Adrenal gland (tissue), 19 donors: ENCODE measurements at places on chromosomes 2 and 18. TPM values are rescaled to one million over a fixed set of nuclear protein-coding genes. Genes with fewer than 3 reads are reported as not detected.

- H3K27ac ChIP-seq = no peak overlapping the region
- H3K27me3 ChIP-seq = no peaks in the 10 kb centered on the region
- no peaks in the 10 kb centered on the region for H3K36me3 ChIP-seq
- DNase-seq = no peak
These were observed 5.9 kb downstream of the NR4A2 start for GRCh38 chr2:156326526-156327095.

- no peak overlapping the region for H3K27ac ChIP-seq
- no peaks in the 10 kb centered on the region for H3K27me3 ChIP-seq
- no peaks in the 10 kb centered on the region for H3K4me1 ChIP-seq
- H3K36me3 ChIP-seq = no peaks in the 10 kb centered on the region
These were observed 13.1 kb upstream of the TNS1 start for GRCh38 chr2:218015586-218016521.

DNA sequence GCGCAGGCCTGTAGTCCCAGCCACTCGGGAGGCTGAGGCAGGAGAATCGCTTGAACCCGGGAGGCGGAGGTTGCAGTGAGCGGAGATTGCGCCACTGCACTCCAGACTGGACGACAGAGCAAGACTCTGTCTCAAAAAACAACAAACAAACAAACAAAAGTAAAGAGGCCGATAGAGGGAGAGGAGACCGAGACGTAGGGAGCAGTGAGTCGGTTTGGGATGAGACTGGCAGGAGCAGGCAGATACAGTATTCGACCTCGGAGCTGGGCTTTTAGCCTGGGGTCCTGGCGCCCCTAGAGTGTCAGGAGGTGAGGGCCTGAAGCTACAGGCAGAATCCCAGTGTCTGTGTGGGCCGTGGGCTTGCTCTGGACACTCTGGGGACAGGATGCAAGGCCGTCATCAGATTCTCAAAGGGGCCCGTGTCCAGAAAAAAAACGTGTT, 51.2 kb downstream of the SLC4A1AP start:
- H3K4me1 ChIP-seq = peaks cover 5% of the 10 kb centered on the region
- no peaks in the 10 kb centered on the region for H3K27me3 ChIP-seq
- no peak overlapping the region for H3K4me3 ChIP-seq

GRCh38 chr18:73059280-73059679, 191.5 kb upstream of the NETO1 start:
- H3K27me3 ChIP-seq = no peaks in the 10 kb centered on the region
- H3K4me3 ChIP-seq = no peak overlapping the region
- no peak overlapping the region for H3K27ac ChIP-seq
- no peak for DNase-seq
- H3K4me1 ChIP-seq = no peaks in the 10 kb centered on the region
- no peaks in the 10 kb centered on the region for H3K36me3 ChIP-seq

DNA sequence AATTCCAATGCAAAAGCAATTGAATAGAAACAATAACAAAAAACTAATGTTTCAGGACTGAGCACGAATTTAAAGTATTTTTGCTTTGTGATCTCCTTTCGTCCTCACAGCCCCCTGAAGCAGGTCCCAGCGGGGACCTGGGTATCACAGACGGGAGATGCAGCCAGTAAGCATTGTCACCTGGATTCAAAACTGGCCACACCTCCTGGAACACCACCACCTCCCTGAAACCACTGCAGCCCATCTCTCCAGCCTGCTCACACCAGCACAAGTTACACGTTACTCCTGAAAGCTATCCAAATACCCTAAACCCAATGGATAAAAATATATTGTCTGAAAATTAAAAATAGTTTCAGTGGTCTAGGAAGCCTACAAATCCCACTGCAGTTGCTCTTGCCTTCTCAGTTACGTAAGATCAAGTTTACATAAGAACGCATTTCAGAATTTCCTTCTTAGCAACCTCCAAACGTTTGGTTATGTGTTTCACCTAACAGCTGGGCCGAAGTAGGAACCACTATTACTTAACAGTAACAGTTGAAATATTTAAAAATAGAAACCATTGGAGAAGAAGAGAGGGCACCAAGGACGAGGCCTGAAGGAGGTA, 178.0 kb downstream of the HDAC4 start:
- H3K36me3 ChIP-seq = no peaks in the 10 kb centered on the region
- no peak overlapping the region for H3K4me3 ChIP-seq
- peak; percentile 48 for DNase-seq
- H3K27me3 ChIP-seq = no peaks in the 10 kb centered on the region

DNA sequence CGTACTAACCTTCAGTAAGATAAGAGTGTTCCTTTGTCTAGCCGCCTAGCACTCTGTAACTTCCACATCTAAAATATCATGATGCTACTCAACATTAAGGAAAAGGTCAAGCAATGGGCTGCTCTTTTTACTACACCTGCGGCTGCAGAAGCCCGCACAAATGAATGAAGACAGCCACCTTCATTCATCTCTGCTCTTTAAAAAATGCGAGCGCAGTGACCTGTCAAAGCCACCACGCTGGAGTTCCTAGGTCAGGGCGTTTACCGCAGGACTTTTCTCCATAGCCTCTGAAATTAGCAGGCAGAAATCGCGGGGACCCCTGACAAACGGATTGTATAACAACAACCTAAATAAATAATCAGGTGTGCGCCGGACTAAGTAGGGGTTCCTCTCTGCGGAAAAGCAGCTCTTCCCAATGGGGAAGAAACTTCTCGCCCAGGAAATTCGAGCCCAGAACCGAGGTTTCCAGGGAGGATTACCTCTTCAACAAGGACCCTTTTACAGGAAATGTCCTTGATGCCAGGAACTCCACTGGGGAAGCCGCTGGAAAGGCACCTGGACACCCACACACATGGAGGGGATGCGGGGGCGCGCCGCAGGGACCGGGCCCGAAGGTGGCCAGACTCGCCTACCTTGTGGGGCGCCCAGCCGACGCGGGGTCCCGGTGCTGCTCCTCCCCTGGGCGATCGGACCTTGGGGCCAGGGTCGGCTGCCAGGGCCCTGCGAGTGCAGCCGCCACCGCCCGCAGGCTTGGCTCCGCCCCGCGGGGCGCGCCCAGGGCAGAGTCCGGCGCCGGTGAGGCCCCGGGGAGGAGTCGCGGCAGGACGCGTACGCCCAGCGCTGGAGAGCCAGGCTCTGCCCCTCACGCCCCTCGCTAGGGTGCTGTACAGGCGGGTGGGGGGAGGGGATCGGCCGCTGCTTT, at the start of gene CCDC68:
Gene CCDC68, minus strand, starts transcription at position 758 of the 922 bp plus-strand sequence. CDS start 16,670 bp downstream, outside the sequence.
- H3K4me3 ChIP-seq = no peak within 1 kb of the TSS
- no peaks in the 10 kb centered on the region for H3K36me3 ChIP-seq
- H3K4me1 ChIP-seq = peaks cover 14% of the 10 kb centered on the region
- H3K27ac ChIP-seq = peak within 1 kb of the TSS; percentile 67
- no peak for DNase-seq
- peaks cover 13% of the 10 kb centered on the region for H3K27me3 ChIP-seq

DNA sequence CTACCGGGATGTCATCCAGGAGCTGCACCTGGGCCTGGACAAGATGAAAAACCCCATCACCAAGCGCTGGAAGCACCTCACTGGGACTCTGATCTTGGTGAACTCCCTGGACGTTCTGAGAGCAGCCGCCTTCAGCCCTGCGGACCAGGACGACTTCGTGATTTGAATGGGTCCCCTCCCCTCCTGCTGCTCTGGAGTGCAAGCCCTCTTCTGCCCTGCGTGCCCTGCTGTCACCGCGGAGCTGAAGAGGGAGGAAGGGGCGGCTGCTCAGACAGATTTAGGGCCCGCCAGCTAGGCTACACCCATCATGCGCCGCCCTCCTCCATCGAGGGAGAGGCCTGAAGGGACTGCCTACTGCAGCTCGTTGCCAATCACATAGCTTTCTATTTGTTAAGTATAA, 101.8 kb downstream of the SH3BP4 start:
- H3K27me3 ChIP-seq = no peaks in the 10 kb centered on the region
- H3K36me3 ChIP-seq = peaks cover 13% of the 10 kb centered on the region
- no peak overlapping the region for H3K27ac ChIP-seq
- H3K4me3 ChIP-seq = no peak overlapping the region
- H3K4me1 ChIP-seq = no peaks in the 10 kb centered on the region

DNA sequence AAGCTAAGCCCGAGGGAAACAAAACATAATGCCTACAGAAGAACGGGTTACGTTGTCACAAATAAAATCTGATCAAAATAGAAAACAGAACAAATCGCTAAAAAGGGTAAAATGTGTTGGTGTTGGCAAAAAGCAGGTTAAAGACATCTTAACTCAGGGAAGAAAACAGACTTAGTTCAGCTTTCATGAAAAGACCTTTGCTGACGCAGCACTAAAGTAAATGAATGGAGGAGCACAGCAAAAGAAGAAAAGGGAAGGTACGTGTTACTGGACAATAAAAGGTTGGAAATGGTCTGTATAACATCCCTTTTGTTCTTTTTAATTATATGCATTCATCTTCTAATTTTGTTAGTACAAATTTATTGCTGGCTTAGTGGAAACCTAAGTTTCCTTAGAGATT, 117.4 kb upstream of the DSEL start:
- H3K27ac ChIP-seq = no peak overlapping the region
- H3K4me1 ChIP-seq = no peaks in the 10 kb centered on the region
- no peak for DNase-seq
- H3K4me3 ChIP-seq = no peak overlapping the region

GRCh38 chr18:63161032-63161760, 158.4 kb downstream of the BCL2 start:
- H3K36me3 ChIP-seq = no peaks in the 10 kb centered on the region
- H3K27ac ChIP-seq = peak overlapping the region; percentile 59
- H3K4me1 ChIP-seq = peaks cover 7% of the 10 kb centered on the region
- no peak for DNase-seq
- no peak overlapping the region for H3K4me3 ChIP-seq
- no peaks in the 10 kb centered on the region for H3K27me3 ChIP-seq

GRCh38 chr2:72270556-72271275, 123.1 kb upstream of the CYP26B1 start:
- no peak overlapping the region for H3K4me3 ChIP-seq
- H3K36me3 ChIP-seq = no peaks in the 10 kb centered on the region
- H3K27ac ChIP-seq = no peak overlapping the region
- DNase-seq = no peak
- H3K4me1 ChIP-seq = peaks cover 23% of the 10 kb centered on the region

- H3K27ac ChIP-seq = no peak overlapping the region
- no peaks in the 10 kb centered on the region for H3K4me1 ChIP-seq
- no peak for DNase-seq
These were observed 43.1 kb upstream of the TGFA start for GRCh38 chr2:70596739-70597138.

- H3K4me1 ChIP-seq = no peaks in the 10 kb centered on the region
- no peaks in the 10 kb centered on the region for H3K27me3 ChIP-seq
- H3K36me3 ChIP-seq = no peaks in the 10 kb centered on the region
- no peak overlapping the region for H3K4me3 ChIP-seq
- peak; percentile 28 for DNase-seq
These were observed 150.7 kb upstream of the SLC14A2 start for GRCh38 chr18:45464619-45465018.

- DNase-seq = no peak
- no peaks in the 10 kb centered on the region for H3K36me3 ChIP-seq
- H3K27ac ChIP-seq = no peak overlapping the region
- H3K4me3 ChIP-seq = no peak overlapping the region
These were observed 10.5 kb upstream of the PRELID3A start for GRCh38 chr18:12397254-12397653.

- peak; percentile 28 for DNase-seq
- H3K27me3 ChIP-seq = no peaks in the 10 kb centered on the region
- no peaks in the 10 kb centered on the region for H3K36me3 ChIP-seq
- no peak overlapping the region for H3K4me3 ChIP-seq
These were observed 9.2 kb upstream of the KYNU start for GRCh38 chr2:142868229-142868762.

DNA sequence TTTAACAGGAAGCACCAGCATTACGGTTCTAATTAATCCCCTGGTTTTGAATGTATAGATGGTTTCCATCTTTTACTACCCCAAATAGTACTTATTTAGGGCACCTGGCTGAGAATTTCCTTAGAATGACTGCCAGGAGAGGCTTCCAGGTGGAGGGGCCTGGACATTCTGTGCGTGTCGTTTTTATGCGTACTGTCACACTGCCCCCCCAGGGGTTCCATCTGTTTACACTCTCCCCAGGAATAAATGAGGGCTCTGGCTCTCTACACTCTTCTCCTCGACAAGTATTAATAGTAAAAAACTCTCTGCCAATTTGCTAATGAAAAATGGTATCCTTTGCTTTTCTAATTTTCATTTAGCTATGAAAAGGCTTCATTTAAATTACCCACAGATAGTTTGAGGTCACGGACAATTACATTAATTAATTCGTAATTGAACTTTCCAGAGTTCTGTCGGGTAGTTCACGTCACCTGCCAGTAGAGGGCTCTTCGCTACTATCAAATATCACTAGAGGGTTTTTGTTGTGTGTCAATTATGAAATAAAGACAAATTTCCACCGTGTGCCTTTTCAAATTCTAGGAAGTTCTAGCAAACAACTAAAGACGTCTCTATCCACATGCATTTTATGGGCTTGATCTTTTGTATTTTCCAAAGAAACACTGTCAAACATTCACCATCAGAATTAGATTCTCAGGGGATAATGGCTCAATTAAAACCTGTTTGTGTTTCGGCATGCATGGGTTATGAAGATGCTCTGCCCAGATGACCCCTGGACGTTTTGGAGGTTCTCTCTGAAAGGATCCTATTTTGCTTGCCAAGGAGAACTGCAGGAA, 88.8 kb upstream of the ASB18 start:
- no peaks in the 10 kb centered on the region for H3K36me3 ChIP-seq
- H3K27me3 ChIP-seq = no peaks in the 10 kb centered on the region
- no peak overlapping the region for H3K27ac ChIP-seq
- H3K4me1 ChIP-seq = no peaks in the 10 kb centered on the region
- peak; percentile 29 for DNase-seq
- no peak overlapping the region for H3K4me3 ChIP-seq

DNA sequence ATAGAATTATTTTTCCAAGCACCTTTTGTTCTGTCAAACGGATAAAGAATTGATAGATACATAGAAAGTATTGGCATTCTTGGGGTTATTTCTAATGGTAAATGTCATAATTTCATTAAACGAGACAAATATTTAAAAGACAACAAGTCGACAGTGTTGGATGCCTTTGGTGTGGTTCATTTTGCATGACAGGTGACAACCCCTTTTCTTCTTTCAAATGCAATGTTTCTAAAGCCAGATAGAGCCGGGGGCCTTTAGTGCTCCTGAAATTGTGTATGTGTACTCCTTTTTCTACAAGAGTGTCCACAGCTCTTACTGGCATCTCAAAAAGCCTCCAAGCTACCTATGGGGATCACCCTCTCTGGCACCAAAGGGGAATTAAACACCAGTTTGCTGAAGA, 350.8 kb upstream of the ID2 start:
- no peak overlapping the region for H3K27ac ChIP-seq
- no peak for DNase-seq
- H3K27me3 ChIP-seq = no peaks in the 10 kb centered on the region
- H3K4me3 ChIP-seq = no peak overlapping the region
- H3K4me1 ChIP-seq = no peaks in the 10 kb centered on the region
- H3K36me3 ChIP-seq = no peaks in the 10 kb centered on the region

Gene RPRM
- 15.8 TPM for total RNA-seq

Gene SOCS6
- 24.4 TPM for total RNA-seq

Gene KYNU
- 11.8 TPM for total RNA-seq

Gene VWC2L
- not detected for total RNA-seq

Gene MAL
- not detected for total RNA-seq

Gene LIMS3
- total RNA-seq = 9.0 TPM

Gene L3MBTL4
- 8.9 TPM for total RNA-seq

Gene PROC
- not detected for total RNA-seq

Gene DHRS9
- not detected for total RNA-seq

Gene HK2
- 4.1 TPM for total RNA-seq

Gene CENPA
- 4.5 TPM for total RNA-seq

Gene TANC1
- total RNA-seq = 14.1 TPM
